ENCODE measurements at places on chromosomes 1 and 21.

GRCh38 chr21:14119038-14119437, 91.7 kb downstream of the LIPI start:
- no peak for DNase-seq

DNA sequence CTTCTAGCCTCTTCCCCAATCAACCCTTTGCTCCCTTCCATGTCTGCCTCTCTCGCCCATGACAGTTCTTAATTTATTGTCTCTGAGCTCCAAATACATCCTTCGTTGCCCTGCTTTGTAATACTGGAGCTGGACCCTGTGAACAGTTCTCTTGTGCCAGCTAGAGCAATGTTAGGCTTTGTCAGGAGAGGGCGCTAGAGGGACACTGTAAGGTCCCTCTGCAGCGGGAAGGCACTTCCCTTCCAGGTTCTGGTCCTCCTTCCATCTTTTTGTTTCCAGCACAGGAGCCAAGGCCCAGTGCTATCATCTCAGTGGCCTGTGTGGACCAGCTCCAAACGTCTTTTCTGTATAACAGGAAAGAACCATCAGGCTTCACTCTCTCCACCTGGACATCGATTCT, 95.9 kb downstream of the PTPRU start:
- DNase-seq, result no peak

DNA sequence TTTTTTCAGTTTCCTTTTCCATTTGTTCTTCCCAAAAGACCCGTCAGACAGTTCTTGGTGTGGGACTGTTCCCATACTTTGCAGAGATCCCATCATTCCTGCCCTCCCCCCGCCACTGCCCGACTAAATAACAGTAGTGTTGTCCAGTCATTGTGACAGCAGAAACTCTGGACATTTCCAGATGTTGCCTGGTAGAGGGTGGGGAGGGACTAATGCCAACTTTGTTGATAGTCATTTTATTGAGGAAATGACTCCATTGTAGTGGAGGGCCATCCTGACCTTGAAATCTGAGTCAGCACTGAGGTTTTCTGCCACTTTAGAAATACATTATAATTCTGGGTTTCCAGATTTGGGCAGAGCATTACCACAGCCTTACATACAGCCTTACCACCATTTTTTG, 85.4 kb downstream of the CEP350 start:
- DNase-seq, result no peak

DNA sequence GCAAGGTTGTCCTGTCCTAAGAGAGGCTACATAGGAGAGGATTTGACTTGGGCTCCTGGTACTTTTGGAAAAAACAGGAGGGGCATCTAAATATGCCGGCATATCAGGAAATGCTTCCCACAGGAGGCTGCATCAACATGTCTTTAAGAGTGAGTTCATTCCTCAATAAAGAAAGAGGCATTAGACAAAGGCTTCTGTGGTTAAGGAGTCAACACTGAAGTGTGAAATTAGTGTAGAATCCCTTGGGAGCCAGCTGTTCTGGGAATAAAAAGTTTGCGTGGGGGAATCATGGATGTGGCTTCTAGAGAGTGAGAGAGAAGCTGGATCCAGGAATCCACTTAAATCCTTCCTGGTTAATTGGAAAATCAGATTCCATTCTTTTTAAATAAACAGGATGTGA, 69.5 kb downstream of the DNM3 start:
- DNase-seq, result no peak

GRCh38 chr1:18569251-18569650, 61.4 kb upstream of the PAX7 start:
- no peak for DNase-seq

- no peak for DNase-seq
Measured at GRCh38 chr1:172906778-172907592, 143.8 kb downstream of the TNFSF18 start.

GRCh38 chr1:47725511-47725991, 271.6 kb downstream of the TRABD2B start:
- no peak for DNase-seq

GRCh38 chr1:38261574-38261973, 215.0 kb upstream of the POU3F1 start:
- no peak for DNase-seq

GRCh38 chr1:92488416-92488815, 1.7 kb upstream of the GFI1 start:
- DNase-seq, result no peak

DNA sequence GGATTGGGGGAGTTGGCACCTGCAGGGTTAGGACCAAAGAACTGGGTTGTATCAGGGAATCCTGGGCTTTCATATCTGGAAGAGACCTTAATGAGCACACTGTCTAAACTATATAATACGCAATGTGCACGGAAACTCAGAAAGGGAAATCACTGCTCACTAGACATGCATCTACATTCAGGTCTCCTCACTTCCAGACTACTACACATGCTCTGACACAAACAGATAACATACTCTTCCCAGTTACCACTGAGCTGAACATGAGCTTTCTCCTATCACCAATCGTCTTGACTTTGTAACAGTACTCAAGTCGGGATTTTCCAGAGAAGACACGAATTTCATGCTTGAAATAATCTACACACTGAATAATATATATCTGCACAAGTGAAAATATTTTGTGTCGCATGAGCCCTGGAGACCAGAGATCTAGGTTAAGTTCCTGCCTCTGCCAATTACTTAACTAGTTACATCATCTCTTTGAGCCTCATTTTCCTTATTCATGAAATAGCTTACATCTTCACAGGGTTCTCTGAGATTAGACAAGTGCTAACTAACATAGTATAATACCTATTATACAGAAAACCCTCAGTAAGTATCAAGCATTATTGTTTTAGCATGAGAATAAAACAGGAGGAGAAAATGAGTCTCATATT, 101.1 kb downstream of the JAK1 start:
- no peak for DNase-seq

- no peak for DNase-seq
Measured at GRCh38 chr1:5478961-5479360, 513.3 kb downstream of the NPHP4 start.

- no peak for DNase-seq
Measured at GRCh38 chr1:94792473-94793295, 27.5 kb upstream of the SLC44A3 start.

DNA sequence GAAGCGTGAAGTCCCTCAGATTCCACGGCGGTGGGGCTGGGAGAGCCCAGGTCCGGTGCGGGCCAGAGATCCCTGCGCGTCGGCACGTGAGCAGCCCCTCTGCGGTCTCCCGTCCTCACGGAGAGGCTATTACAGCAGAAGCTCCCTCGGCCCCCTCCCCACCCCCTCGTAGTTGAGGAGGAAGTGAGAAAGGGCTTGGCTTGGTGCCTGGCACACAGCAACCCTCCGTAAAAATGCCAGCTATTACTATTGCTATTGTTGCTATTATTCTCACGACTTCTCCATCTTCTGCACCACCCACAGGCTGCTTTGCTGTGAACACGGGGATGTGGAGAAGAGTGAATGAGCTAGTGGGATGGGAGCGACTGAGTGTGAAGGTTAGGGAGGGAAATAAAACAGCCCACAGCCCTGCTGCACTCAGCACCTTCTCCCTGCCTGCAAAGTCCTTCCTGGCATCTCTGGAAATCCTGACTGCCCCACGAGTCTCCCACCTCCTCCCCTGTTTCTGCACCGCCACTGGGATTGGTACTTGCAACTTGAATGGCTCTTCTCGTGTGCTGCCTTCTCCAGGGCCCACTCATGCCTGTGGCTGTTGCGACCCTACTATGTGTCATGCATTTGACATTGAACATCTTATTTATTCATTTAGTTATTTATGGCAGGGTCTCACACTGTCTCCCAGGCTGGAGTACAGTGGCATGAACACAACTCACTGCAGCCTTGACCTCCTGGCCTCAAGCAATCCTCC, 26.6 kb downstream of the ZBTB18 start:
- no peak for DNase-seq

- no peak for DNase-seq
Measured at GRCh38 chr1:150799089-150799488, 9.0 kb downstream of the CTSK start.

- DNase-seq, result no peak
Measured at GRCh38 chr1:212710566-212710965, 10.9 kb upstream of the BATF3 start.

GRCh38 chr1:67489643-67490042, 59.4 kb upstream of the SERBP1 start:
- DNase-seq, result no peak

- DNase-seq, result no peak
Measured at GRCh38 chr1:227391211-227391610, 72.9 kb upstream of the CDC42BPA start.

GRCh38 chr1:208149776-208150514, 94.2 kb downstream of the PLXNA2 start:
- DNase-seq, result no peak

DNA sequence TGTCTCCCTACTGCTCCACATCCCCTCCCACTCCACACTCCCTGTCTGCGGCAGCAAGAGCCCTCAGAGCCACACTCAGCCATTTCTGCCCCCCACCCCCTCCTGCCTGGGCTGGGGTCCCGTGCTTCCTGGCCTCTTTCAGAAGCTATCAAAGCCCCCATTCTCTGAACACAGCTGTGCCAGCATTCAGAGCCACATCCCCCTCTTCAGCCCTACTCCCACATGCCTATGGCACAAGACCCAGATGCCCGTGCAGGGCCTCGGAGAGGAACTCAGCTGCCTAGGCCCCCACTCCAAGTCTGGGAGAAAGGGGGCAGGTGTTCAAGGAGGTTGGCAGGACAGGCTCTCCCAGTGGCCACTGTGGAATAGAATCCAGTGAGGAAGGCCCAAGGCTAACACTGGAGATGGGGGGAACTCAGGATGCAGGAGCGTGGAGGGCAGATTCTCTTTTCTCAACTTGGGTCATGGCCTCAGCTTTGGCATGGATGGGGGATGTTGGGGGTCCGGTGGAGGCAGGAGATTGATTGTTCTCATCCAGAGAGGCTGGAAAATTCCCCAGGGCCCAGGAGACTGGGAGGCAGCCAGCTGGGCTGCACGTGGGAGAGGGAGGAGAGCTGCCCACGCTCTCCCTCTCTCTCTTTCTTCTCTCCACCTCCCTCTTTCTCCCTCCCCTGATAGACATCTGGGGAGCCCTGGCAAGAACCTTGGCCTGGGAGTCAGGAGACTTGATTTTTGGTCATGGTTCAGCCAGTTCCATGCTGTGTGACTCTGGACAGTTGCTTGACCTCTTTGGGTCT, 3.5 kb upstream of the BCAN start:
- no peak for DNase-seq

DNA sequence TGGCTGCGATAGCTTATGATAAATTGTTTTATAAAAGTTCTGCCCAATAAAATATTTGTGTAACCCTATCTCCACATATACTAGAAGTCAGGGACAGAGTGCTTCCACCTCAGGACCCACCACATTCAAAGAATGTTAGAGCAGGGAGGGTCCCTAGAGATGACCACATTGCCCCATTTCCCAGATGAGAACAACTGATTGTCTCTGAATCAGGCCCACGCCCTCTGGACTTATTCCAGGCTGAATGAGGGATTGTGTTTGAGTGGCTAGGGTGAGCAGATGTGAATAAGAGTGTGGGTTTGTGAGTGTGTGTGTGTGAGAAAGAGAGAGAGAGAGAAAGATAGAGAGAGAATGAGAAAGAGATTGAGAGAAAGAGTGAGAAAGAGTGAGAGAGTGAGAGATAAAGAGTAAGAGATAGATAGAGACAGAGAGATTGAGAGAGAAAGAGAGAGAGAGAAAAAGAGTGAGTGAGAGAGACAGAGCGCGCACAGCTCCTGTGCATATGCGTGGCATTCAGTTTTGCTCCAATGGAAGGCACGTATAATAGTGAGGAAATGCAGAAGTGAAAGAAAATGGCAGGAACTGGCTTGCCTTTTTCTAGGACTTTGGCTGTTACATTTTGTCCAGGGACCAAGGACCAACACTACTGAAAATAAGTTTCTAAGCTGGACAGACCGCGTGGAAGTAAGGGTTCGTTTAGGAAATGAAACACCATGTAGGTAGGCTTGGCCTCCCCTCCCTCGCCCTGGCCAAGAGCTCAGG, 94.1 kb downstream of the ABCA4 start:
- DNase-seq, result no peak

DNA sequence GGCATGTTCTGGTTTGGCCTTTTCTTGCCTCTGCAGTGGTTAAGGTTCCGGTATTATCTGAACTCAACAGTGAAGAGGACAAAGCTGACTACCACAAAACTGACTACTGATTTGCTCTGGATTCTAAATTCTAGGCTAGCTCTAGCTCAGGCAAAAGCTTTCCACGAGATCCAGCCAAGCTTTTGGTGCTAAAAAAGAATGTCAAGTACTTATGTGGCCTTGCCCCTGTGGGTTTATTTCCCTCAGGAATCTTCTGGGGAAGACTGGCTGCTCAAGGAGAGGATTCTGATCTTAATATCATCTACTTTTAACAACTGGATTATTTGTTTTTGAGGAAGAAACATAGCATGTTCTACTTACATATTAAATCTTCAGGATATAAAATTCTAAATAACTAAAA, 26.1 kb upstream of the MTMR11 start:
- DNase-seq, result no peak

GRCh38 chr1:180923887-180924286, 11.2 kb downstream of the KIAA1614 start:
- no peak for DNase-seq

DNA sequence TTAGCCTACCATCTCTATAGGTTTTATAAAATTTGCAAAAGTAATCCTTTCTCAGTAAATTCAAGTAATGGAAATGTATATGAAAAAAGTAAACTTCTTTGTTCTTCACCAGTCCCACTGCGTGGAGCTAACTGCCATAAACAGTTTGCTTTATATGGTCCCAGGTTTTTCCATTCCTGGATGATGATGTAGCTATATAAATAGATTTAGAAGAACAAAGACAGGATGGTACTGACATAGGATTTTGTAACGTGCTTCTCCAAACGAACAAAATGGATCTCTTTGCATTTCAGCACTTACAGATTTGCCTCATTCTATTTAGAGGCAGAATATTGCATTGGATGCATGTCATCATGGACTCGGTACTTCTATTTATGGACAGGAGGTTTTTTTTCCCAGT, 57.3 kb downstream of the SMYD2 start:
- no peak for DNase-seq

Data from stimulated activated CD8-positive, alpha-beta memory T cell treated with anti-CD3 and anti-CD28 coated beads, Interleukin-12 subunit alpha, Interleukin-12 subunit beta, amount 100 ng/mL, for 1 hour (primary cell).